ENCODE measurements at places on chromosomes 11 and 22.

DNA sequence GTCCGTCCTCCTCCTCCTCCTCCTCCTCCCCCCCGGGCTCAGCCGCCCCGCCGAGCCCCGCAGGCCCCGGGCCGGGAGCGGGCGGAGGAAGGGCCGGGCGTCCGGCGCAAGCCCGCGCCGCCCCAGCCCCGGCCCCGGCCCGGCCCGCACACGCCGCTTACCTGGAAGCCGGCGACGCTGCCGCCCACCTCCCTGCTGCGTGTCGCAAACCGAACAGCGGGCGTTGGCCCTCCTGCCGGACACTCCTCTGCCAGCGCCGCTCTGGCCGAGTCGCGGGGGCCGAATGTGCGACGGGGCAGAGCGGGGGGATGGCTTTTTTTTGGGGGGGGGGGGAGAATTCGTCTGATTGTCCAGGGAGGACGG is 1.1 kb downstream of the IGF2 start:
- no peak for DNase-seq

DNA sequence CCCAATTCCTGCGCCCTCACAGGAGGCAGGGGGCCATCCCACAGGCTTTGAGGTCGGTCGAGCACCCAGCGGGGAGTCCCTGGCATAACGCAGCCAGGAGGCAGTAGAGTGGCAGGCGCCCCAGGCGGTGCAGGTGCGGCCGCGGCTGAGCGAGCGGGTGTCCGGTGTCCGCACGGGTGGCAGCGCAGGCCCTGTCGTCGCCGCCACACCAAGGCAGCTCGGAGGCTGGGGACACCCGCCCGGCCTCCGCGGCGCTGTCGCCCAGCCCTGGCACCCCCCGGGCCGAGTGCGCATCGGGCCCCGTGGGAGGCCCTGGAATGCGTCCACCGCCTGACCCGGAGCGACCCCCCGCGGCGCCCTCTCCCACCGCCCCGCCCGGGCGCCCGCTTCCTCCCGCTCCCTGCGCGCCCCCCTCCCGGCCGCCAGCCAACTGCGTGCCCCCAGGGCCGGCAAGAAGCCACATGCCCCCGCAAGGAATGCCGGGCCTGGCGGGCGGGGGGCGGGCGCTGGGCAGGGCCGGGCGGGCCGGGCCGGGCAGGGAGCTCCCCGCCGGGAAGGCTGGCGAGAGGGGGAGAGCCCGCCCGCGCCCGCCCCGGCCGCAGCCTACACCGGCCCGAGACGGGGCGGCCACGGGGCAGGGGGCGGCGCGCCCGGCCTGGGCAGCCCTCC is 33.9 kb downstream of the PRDM11 start:
- DNase-seq, result no peak

- no peak for DNase-seq
Observed at GRCh38 chr11:58845386-58845785, 882 bp upstream of the GLYATL2 start.

DNA sequence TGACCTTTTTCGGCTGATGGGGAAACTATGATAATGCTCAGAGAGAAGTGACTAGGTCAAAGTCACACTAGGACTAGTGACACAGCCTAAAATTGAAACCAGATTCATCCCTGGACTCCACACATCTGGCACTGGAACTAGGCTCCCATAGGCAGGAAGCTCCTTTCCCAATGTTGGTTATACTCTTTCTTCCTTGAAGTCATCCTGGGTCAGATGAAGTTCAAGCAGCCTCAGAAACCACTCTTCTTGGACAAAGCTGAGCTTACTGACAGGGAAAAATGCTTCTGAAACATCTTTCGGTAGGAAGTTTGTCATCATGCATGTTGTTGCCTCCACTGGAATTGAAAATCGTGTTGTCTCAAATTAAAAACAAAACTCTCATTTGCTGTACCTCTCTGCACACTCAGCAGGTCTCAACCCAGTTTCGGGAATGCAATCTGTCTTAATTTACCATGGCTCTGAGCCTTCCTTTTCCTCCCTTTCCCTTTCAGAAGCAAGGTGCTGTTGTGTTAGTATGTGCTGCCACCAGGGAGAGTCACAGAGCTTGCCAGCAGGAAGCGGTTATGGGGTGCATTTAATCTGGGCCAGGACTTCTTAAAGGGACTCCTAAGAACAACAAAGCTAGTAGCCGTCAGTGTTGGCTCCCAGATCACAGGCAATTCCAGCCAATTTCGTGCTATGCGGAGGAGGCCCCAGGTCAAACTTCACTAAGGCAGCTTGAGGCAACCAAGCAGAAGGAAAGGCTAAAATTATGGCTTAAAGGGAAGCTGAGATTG is 384.8 kb downstream of the TENM4 start:
- DNase-seq, result no peak

- DNase-seq, result no peak
Observed at GRCh38 chr22:46569055-46569847, 31.8 kb upstream of the CELSR1 start.

DNA sequence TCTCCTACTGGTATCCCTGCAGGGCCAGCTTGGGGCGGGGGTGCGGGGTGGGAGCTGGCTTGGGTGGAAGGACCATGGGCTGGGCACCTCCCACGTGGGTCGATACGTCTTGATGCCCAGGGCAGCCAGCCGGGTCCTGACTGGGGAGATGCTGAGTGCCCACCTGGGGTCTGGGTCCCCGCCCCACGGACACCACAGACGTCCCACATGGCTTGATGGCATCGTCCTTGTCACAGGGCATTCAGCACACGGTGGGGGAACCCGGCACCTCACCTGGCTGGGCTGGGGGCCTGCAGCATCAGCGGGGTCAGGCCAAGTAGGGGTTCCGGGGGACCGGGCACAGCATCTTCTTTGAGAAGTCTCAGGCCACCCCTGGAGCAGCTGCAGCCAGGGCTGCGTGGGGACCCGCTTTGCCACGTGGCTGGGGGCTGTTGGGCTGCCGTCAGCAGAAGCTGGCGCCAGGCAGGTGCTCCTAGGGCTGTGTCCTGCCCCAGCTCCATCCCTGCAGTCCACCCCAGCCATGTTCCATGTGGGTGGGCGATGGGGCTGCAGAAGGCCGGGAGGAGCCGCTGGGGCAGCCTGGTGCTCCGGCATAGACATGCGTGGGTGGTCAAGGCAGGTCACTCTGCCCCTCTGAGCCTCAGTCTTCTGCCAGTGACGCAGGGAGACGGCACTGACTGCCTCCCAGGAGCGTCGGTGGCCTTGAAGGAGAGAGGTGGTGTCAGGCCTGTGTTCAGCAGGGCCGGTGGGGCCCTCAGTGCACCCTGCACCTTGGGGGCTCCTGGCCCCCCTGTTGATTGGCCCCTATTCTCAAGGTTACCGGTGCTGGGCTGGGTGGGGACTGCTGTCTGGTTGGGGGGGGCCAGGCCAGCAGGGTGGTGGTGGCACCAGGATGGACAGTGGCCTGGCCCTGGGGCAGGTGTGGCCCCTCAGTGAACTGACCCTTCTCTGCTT is 8.4 kb downstream of the SELENOO start:
- no peak for DNase-seq

- no peak for DNase-seq
Observed at GRCh38 chr11:80698637-80699036, 1257.8 kb upstream of the TENM4 start.

GRCh38 chr11:70416881-70417280 is 18.6 kb downstream of the CTTN start:
- no peak for DNase-seq

DNA sequence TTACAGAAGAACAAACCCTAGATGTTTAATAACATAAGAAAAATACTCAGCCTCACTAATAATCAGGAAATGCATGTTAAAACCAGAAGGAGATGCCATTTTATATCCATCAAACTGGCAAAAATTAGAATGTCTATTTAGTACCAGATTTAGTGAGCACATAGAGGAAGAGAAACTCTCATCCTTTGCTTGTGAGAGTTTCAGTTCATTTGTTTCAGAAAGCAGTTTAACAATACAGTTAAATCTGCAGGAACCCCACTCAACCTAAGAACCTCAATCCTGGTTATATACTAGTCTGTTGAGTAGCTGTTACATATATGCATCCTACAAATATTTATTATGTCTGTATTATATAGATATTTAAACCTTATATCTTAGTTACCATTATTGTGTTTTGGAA is 172.6 kb downstream of the WNT11 start:
- DNase-seq, result no peak

DNA sequence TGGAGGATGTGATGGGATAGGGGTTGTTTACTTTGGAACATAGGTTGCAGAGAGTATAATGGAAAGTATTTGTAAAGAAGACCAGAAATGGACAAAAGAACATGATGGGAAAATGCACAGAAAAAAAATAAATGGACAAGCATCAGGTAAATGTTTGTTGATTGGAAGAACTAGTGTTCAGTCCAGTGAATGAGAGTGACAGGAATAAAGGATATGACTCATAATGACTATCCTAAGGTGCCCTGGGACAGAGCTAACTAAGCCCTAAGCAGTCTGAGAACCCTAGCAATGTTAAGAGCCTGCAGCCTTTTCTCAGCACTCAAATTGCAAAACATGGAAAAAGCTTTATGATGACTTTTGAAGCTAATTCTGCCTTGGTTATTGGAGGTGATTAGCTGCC is 732.8 kb upstream of the ANO5 start:
- DNase-seq, result no peak

- peak; percentile 12 for DNase-seq
Observed at GRCh38 chr11:130510407-130511006, 62.1 kb downstream of the ADAMTS15 start.

DNA sequence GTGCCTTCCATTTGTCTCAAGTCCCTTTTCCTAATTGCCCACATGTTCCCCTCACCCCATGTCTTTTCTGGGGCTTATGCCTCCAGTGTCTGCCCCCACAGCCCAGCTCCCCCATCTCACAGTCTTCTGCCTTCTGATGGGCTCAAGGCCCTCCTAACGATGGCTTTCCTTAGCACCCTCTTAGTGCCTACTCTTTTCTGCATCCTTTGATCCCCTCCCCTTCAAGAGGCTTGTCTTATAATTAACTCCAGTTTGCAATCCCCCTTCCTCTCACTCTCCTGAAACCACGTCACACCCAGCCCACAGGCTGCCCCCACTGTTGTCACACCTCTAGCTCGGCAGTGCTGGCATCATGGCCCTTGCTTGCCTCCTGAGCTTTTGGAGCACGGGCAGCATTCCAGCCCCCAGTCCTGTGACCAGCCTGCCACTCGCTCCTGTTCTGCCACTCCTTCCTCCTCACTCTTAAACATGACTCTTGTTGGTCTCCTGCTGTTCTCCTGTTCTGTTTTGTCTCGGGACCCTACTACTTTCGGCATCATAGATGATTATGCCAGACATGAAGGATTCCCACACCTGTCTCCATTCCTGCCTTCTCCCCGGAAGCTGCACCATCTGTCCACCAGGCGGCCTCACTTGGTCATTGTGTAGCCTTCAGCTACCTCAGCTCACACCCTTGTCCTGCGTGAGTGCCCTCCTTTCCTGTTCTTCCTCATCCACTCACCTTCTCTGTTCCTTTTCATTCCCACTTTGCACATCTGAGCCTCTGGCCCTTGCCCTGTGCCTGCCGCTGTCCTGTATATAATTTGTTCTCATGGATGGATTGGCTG is 26.1 kb downstream of the UBE2L3 start:
- no peak for DNase-seq

DNA sequence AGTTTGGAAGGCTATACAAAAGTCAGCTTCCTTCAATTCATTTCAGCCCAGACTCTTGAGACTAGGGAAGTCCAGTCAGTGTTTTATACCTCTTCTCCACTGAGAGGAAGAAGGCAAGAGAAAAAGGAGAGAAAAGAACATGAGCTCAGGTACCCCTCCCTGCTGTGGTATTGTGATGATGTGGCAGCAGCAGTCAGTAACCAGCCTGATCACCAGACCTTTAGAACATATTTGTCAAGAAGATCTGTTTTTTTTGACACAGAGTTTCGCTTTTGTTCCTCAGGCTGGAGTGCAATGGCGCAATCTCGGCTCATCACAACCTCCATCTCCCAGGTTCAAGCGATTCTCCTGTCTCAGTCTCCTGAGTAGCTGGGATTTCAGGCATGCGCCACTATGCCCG is 21.2 kb upstream of the RPS13 start:
- DNase-seq, result no peak

DNA sequence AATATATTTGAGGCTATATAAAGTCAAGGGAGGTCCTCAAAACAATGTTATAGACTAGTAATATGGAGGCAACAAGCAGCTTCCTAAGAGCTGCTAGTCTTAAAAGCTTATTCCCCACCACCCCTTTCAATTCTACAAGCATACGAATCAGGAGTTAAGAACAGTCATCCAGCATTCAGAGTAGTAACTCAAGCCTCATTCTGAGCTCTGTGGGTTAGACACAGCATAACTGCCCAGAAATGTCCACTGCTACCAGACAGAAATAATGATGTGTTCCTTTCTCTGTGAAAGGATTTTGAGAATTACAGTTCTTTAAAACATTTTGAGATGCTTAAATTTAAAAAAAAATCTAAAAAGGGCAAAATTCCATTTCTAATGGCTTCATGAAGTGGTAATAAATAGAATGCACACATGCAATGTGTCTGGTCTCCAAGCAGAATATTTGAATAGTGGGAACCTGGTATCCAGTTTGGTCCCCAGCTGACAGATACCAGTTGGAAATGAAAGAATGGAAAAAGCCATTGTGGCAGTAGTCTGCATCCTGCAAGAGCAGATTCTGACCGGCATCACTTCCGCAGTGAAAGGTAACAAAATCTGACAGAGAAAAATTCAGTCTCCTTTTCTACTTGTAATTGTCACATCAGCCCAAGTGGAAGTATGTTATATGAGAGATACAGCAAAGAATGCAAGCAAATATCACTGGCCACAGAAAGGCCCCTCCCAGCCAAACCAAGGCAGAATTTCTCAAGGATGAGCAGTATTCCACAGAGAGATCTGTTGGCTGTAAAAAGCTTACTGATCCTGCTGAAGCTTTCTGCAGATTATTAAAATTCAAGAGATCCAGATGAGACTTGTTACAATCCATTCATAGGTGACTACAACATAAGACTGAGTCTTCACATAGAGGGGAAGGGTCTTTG is 310.8 kb upstream of the PITPNB start:
- no peak for DNase-seq

DNA sequence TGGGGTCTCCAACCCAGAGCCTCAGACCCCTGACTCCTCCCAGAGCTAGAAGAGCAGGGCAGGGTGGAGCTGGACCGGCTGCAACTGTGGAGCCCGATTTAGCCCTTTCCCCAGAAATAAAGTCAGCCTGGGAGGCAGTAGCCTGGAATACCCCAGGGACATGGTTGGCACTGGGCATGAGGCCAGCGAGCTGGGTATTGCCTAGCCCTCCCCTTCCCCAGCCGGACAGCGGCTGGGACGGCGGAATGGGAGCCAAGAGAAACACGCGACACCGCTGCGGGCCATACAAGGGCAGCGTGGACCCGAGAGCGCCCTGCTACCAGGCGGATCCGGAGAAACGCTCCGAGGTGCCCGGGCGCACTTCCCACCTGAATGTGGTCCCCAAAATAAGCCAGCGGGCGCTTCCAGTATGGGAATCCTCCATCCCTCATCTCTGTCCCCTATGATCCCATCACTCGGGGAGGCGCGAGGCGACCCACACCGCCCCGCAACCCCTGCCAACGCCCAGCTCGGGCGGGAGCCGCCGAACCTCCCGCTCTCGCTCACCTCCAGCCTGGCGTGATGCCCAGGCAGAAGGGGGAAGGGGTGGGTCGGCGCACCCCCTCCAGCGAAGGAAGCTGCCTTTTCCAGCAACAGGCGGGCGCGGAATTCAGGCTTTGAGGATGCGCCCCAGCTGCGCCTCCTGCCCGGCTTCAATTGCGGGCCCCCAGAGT is 758 bp downstream of the MCAM start:
- DNase-seq, result no peak

Measured in stimulated activated effector memory CD8-positive, alpha-beta T cell treated with anti-CD3 and anti-CD28 coated beads, Interleukin-12 subunit alpha, Interleukin-12 subunit beta, amount 100 ng/mL, for 72 hours (primary cell).